Mesothelial cell of epicardium (in vitro differentiated cells): ENCODE measurements at places on chromosomes 3 and 15. TPM values are rescaled to one million over a fixed set of nuclear protein-coding genes. Genes with fewer than 3 reads are reported as not detected.
A peak's percentile ranks its signal among the peaks of the same experiment; 100 is the strongest.

Gene ACKR4
- 0.13 TPM in 2 of 3 replicates, not detected in the other for total RNA-seq

DNA sequence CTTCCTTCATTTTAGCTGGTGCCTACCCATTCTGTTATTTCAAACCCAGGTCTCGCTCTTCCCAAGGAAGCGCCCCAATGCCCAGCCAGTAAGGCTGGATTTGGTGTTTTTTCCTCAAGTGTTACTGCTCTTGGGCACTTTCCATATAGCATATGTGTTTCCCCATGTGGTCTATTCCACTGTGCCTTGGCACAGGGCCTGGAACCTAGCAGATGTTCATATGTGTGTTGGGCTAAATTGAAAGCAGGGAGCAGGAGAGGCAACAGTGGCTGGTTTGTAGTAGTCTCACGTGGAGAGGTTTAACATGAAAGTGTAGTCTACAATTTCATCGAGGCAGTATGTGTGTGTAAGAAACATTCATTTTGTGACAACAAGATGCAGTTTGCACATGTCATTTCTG lies 48.2 kb upstream of the TEX264 start:
- peaks cover 15% of the 10 kb centered on the region for H3K4me1 ChIP-seq
- no peak overlapping the region for H3K27ac ChIP-seq
- peaks cover 4% of the 10 kb centered on the region for H3K36me3 ChIP-seq
- H3K4me3 ChIP-seq, result no peak overlapping the region
- no peak for DNase-seq

GRCh38 chr15:64476550-64476949 lies 16.2 kb downstream of the ZNF609 start:
- peak overlapping the region; percentile 72 for H3K27ac ChIP-seq
- no peak for DNase-seq
- H3K27me3 ChIP-seq, result no peaks in the 10 kb centered on the region

GRCh38 chr3:134608023-134608770 lies 42.6 kb downstream of the KY start:
- H3K4me1 ChIP-seq, result peaks cover 12% of the 10 kb centered on the region
- peaks cover 38% of the 10 kb centered on the region for H3K27me3 ChIP-seq
- H3K36me3 ChIP-seq, result no peaks in the 10 kb centered on the region
- no peak overlapping the region for H3K27ac ChIP-seq
- no peak for DNase-seq

Gene NPAP1
- total RNA-seq, result 0.47 to 0.60 TPM (median 0.51 TPM) in 3 replicates

- H3K27ac ChIP-seq, result no peak overlapping the region
- no peak for DNase-seq
- peaks cover 2% of the 10 kb centered on the region for H3K36me3 ChIP-seq
- H3K4me3 ChIP-seq, result no peak overlapping the region
- H3K27me3 ChIP-seq, result no peaks in the 10 kb centered on the region
Measured at GRCh38 chr15:71207141-71207540, 91.9 kb downstream of the THSD4 start.

Gene CLDN18
- not detected in 3 replicates for total RNA-seq

Gene CAPN3
- total RNA-seq, result 12.2 to 13.7 TPM (median 12.8 TPM) in 3 replicates

DNA sequence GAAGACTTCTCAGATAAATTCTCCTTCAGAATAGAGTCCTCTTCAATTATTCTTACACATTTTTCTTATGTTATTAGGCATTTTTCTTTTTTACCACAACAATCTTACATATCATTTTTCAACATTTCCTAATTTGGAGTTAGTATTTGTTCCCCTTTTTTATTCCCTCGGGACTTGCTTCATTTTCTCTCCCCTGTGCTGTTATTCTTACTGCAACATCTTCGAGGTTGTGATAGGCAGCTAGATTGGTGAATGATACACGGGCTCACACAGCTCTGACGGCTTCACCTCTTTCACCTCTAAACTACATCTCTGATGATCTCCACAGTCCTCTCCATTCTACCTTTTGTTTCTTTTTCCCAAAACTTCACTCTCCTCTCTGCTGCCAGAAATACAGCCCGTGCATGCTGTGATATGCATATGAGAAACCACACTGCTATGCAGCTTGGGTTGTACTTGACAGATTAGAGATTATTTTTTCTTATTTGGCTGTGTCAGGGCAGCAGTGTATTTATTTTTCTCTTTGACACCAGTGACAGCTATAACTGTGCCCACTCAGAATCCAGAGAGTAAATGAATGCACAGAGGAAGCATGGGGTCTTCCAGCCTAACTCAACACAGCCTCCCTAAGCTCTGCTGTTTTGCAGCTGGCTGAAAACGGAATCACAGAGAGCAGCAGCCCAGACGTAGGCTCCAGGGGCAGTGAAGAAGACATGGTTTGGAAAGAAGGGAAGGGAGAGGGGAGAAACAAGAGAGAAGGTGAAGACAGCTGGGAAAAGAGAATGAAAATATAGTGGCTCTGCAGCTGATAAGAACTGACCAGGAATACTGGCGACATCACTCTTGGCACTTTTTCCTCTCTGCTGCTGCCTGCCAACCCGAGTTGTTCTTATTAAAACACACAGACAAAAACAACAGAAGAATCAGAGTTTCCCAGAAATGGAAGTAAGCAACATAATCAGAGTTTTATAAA lies 61.8 kb downstream of the SLC9A9 start:
- no peaks in the 10 kb centered on the region for H3K27me3 ChIP-seq
- peak overlapping the region; percentile 25 for H3K27ac ChIP-seq
- H3K4me1 ChIP-seq, result peaks cover 18% of the 10 kb centered on the region
- no peaks in the 10 kb centered on the region for H3K36me3 ChIP-seq

GRCh38 chr3:52050571-52050970 lies 5.8 kb downstream of the DUSP7 start:
- no peak overlapping the region for H3K27ac ChIP-seq
- peaks cover 31% of the 10 kb centered on the region for H3K4me1 ChIP-seq
- no peak for DNase-seq
- H3K36me3 ChIP-seq, result peaks cover 10% of the 10 kb centered on the region
- H3K4me3 ChIP-seq, result no peak overlapping the region

DNA sequence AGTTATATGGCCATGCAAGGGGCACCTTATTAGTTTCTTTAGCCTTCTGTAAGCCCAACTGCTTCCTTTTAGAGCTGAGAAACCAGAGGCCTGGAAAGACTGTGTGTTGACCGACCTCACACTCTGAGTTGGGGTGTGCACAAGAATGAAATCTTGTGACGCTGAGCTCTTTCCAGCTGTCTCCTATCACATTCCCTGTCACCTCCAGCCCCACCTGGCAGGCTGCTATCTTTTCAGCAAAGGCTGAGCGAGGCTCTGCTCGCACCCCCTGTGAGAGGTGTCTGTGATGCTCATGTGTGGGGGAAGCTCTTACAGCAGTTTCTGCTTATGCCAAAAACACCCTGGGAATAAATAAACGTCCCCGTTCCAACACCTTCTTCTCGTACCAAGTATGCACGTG lies 27.0 kb upstream of the LPP start:
- peaks cover 5% of the 10 kb centered on the region for H3K4me1 ChIP-seq
- no peak for DNase-seq
- no peak overlapping the region for H3K27ac ChIP-seq
- H3K4me3 ChIP-seq, result no peak overlapping the region
- peaks cover 9% of the 10 kb centered on the region for H3K27me3 ChIP-seq

DNA sequence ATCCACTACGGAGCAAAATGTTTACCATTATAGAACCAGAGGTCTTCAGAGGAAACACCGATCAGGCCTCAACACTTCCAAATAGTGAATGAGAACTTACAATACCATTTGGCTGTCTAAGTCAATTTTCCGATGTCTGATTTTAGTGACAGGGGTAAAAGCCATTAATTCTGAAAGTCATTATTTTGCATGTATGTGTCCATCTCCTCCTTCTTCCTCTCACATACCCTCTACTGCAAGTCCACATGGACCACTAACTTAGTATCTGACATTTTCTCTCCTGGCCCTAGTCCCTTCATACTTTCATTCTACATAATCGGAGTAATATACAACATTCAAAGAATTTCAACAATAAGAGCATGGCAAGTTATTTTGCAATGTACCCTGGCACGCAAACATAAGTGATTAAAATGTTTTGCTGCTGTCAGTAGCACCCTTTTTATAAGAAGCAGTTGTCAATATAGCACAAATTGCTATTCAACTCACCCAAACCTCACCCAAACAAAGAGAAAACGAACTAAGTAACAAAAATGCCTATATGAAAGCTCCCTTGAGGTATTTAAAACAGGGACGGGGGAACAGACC lies 1.9 kb downstream of the TOP2B start:
- peaks cover 52% of the 10 kb centered on the region for H3K4me1 ChIP-seq
- H3K36me3 ChIP-seq, result no peaks in the 10 kb centered on the region
- peak overlapping the region; percentile 97 for H3K4me3 ChIP-seq

DNA sequence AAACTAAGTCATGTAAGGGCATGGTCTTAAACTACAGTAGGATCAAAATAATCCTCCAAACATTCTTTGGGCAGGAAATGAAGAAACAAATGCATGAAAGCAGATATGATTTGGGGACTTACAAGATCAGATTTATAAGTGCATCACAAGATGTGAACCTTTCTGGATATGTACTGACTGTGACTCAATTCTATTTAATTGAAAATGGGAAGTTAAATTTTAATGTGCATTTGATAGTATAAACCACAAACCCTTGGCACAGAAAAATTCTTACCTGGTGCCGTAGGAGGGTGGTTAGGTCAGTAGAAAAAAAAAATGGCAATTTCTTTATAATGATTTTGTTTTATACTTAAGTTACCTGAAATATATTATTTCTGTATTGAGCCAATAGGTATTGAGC lies 262.5 kb upstream of the TGFBR2 start:
- H3K4me3 ChIP-seq, result no peak overlapping the region
- H3K27me3 ChIP-seq, result no peaks in the 10 kb centered on the region
- no peaks in the 10 kb centered on the region for H3K36me3 ChIP-seq
- no peak overlapping the region for H3K27ac ChIP-seq

GRCh38 chr3:56370991-56371775 lies 97.1 kb downstream of the ERC2 start:
- no peaks in the 10 kb centered on the region for H3K27me3 ChIP-seq
- DNase-seq, result no peak
- no peaks in the 10 kb centered on the region for H3K4me1 ChIP-seq
- H3K36me3 ChIP-seq, result peaks cover 2% of the 10 kb centered on the region
- no peak overlapping the region for H3K27ac ChIP-seq
- H3K4me3 ChIP-seq, result no peak overlapping the region

Gene PAQR9
- 0.09 to 0.18 TPM in 2 of 3 replicates, not detected in the other for total RNA-seq

DNA sequence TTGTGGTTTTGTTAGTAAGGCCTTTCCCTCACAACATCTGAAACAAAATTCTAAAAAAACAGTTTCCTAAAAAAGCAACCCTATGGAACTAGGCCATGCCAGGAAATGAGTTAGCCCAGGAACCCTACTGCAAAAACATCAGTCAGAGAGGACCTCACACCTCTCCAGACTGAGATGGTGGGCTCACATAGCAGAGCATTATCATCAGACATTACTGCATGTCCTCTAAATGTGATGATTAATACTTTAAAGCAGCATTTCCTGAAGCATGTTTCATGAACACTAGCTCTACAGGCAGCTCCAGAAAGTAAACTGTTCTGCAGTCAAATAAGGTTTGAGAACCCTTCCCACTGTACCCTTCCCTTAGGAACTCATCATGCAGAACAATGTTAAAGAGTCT lies 232.3 kb upstream of the MRPL3 start:
- H3K4me3 ChIP-seq, result no peak overlapping the region
- H3K36me3 ChIP-seq, result no peaks in the 10 kb centered on the region
- no peak for DNase-seq
- no peaks in the 10 kb centered on the region for H3K4me1 ChIP-seq
- H3K27me3 ChIP-seq, result peaks cover 3% of the 10 kb centered on the region

- peak overlapping the region; percentile 97 for H3K27ac ChIP-seq
- peaks cover 66% of the 10 kb centered on the region for H3K4me1 ChIP-seq
- no peaks in the 10 kb centered on the region for H3K36me3 ChIP-seq
- H3K4me3 ChIP-seq, result no peak overlapping the region
- DNase-seq, result no peak
- no peaks in the 10 kb centered on the region for H3K27me3 ChIP-seq
Measured at GRCh38 chr15:67119238-67119846, 53.9 kb downstream of the SMAD3 start.

- no peak overlapping the region for H3K4me3 ChIP-seq
- H3K4me1 ChIP-seq, result peaks cover 24% of the 10 kb centered on the region
- no peak overlapping the region for H3K27ac ChIP-seq
- no peaks in the 10 kb centered on the region for H3K27me3 ChIP-seq
- DNase-seq, result no peak
Measured at GRCh38 chr15:36183201-36183600, 396.2 kb upstream of the CDIN1 start.

Gene AP3S2
- total RNA-seq, result 25.3 to 28.3 TPM (median 26.5 TPM) in 3 replicates

DNA sequence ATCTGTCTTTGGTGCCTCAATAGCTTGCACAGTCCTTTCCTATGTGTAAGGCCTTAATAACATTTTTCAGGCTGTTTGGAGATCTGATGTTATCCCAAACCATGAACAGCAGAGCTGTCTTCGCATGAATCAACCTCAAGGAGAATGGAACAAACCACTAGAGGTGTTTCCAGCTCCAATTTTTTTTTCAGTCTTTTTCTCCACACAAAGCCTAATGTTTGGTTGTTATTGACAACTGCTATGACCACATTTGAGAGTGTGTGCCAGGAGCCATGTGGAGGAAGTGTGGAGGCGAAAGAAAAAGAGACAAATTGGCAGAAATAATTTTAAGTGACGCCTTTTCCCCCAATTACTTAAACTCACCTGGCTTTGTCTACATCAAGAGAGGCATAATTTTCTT lies 38.7 kb downstream of the RTP4 start:
- no peak overlapping the region for H3K27ac ChIP-seq
- H3K36me3 ChIP-seq, result no peaks in the 10 kb centered on the region
- H3K4me1 ChIP-seq, result peaks cover 12% of the 10 kb centered on the region
- H3K27me3 ChIP-seq, result no peaks in the 10 kb centered on the region
- DNase-seq, result no peak

Gene PAQR5
- total RNA-seq, result 0.59 to 1.2 TPM (median 0.89 TPM) in 3 replicates

- H3K27me3 ChIP-seq, result no peaks in the 10 kb centered on the region
- peaks cover 3% of the 10 kb centered on the region for H3K36me3 ChIP-seq
- no peak overlapping the region for H3K27ac ChIP-seq
- no peak for DNase-seq
- H3K4me1 ChIP-seq, result peaks cover 70% of the 10 kb centered on the region
Measured at GRCh38 chr15:99979371-99979770, 246.1 kb upstream of the LYSMD4 start.

Gene SLC24A5
- total RNA-seq, result 0.16 TPM in 1 of 3 replicates, not detected in the others

- no peak for DNase-seq
- no peak overlapping the region for H3K27ac ChIP-seq
- no peaks in the 10 kb centered on the region for H3K27me3 ChIP-seq
- H3K36me3 ChIP-seq, result no peaks in the 10 kb centered on the region
- peaks cover 77% of the 10 kb centered on the region for H3K4me1 ChIP-seq
- no peak overlapping the region for H3K4me3 ChIP-seq
Measured at GRCh38 chr15:62795171-62795570, 247.4 kb upstream of the TPM1 start.

- H3K27me3 ChIP-seq, result no peaks in the 10 kb centered on the region
- peaks cover 29% of the 10 kb centered on the region for H3K4me1 ChIP-seq
- H3K4me3 ChIP-seq, result no peak overlapping the region
Measured at GRCh38 chr15:31031471-31032067, 40.1 kb upstream of the MTMR10 start.

GRCh38 chr3:195250473-195251251 lies 20.3 kb downstream of the XXYLT1 start:
- no peaks in the 10 kb centered on the region for H3K27me3 ChIP-seq
- H3K4me1 ChIP-seq, result peaks cover 40% of the 10 kb centered on the region
- peaks cover 19% of the 10 kb centered on the region for H3K36me3 ChIP-seq
- H3K4me3 ChIP-seq, result no peak overlapping the region
